ENCODE measurements at places on chromosomes 2 and 18. TPM values are rescaled to one million over a fixed set of nuclear protein-coding genes. Genes with fewer than 3 reads are reported as not detected.

Gene SULT1C2
- total RNA-seq: not detected

Gene KIAA2012
- not detected for total RNA-seq

Gene BMP10
- total RNA-seq: not detected

Gene CSRNP3
- 1.5 TPM for total RNA-seq

Gene PREPL
- 22.1 TPM for total RNA-seq

Gene SMIM21
- not detected for total RNA-seq

Gene CHN1
- total RNA-seq: 0.75 TPM

Gene C2orf49
- total RNA-seq: 18.4 TPM

Gene SNTG2
- not detected for total RNA-seq

Gene RUFY4
- not detected for total RNA-seq

Gene LCT
- not detected for total RNA-seq

Gene NOL4
- not detected for total RNA-seq

Gene STEAP3
- total RNA-seq: 30.8 TPM

Gene AGPS
- 35.7 TPM for total RNA-seq

Gene EMILIN1
- 0.37 TPM for total RNA-seq

Gene MLPH
- 0.63 TPM for total RNA-seq

Gene DES
- not detected for total RNA-seq

Gene GRP
- total RNA-seq: not detected

Gene SERPINB13
- total RNA-seq: 5.9 TPM

Gene CFAP65
- not detected for total RNA-seq

Gene TUBA3E
- not detected for total RNA-seq

Gene POLE4
- 72.2 TPM for total RNA-seq

Gene NAT8
- total RNA-seq: not detected

Gene ZNF407
- total RNA-seq: 6.8 TPM

Gene TDRD15
- not detected for total RNA-seq

Gene PASK
- 9.7 TPM for total RNA-seq

Gene RNU2-63P
- 6.8 TPM for total RNA-seq

Gene MYCN
- 0.10 TPM for total RNA-seq

Gene HOXD4
- total RNA-seq: 0.82 TPM

Gene TTC39C
- total RNA-seq: 15.9 TPM

Gene DSC3
- total RNA-seq: 140 TPM

Gene MATN3
- 4.3 TPM for total RNA-seq

Gene ESPNL
- 0.92 TPM for total RNA-seq

All from foreskin keratinocyte (primary cell).